ENCODE measurements at places on chromosomes 11 and 22.

DNA sequence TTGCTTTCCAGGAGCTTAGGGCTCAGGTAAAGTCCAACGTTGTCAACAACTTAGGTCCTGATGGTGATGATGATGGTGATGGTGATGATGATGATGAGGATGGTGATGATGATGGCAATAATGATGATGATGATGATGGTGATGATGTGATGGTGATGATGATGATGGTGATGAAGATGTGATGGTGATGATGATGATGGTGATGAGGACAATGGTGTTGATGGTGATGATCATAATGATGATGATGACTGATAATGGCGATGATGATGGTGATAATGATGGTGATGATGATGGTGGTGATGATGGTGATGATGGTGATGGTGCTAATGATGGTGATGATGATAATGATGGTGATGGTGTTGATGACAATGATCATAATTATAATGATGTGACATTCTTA lies 750.2 kb downstream of the TBC1D22A start:
- no peak for DNase-seq

DNA sequence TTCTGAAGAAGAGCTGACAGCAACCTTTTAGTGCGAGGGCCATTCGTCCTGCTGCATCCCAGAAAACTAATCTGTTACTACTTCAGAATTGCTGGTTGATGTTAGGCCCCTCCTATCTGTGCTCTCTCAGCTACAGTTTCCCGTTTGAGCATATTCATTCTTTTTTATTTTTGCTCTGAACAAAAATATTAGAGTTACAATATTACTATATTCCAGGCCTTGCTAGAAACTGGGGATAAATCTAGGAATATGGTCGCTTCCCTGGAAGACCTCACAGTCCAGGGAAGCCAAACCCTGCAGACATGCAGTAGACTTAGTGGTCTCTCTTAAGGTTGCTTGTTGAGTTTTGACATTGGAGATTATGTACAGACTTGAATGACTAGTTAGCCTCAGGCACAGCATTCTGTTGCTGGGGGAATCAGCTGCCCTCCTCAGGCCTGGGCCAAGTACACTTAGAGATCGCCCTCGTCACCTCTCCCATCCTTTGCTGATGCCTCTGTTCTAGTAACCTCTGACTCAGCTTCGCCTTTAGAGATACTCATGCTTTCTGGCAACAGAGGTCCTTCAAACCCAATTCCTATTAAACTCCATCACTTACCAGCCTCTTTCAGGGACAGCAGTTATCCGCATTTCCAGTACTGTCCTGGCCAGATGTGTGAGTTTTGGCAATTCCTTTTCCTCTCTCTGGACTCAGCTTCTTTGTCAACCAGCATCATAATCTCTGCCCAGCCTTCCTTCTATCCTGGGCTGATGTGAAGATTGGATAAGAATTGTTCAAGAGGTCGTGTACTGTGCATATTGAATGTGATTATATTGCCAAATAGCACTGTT lies 698 bp upstream of the ANAPC15 start:
- DNase-seq, result no peak

DNA sequence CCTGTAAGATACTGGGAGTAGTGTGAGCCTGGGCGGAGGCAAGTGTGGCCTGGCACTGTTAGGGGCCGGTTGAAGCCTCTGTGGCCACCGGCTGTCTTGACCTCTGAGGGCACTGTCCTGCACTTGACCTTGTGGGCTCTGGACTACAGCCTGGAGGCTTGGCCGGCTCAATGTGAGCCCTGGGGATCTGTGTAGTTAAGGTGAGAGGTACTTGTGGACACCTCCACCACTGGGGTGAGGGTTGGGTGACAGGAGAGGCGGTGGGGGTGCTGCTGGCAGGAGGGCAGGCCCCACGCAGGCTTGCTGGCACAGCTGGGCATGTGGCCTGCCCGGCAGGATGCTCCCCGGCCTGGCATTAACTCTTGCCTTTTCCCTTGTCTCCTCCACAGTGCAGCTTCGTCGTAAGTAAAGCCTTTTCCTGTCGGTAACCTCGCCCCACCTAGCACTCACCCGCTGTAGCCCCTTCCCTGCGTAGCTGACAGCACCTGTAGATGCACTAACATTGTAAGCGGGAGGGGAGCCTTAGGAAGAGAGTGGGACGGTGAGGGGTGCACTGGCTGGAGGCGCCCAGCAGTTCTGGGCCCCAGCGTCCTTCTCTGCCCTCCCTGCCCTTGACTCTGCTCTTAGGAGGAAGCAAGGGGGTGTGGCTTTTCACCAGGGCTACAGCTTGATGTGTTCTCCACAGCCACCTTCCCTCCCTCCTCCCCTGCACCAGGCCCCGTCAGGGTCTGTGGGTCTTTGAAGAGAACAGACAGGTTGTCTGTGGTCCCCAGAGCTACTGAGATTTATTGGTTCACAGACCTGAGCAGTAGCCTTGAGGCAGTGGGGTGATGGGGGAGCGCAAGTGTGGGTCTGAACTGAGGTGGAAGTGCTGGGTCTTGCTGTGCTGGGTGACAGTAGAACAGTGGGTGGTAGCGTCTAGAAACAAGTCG lies 17.6 kb downstream of the INCENP start:
- DNase-seq, result no peak

- DNase-seq, result no peak
Measured at GRCh38 chr11:56922421-56922820, 66.3 kb upstream of the OR5AK2 start.

DNA sequence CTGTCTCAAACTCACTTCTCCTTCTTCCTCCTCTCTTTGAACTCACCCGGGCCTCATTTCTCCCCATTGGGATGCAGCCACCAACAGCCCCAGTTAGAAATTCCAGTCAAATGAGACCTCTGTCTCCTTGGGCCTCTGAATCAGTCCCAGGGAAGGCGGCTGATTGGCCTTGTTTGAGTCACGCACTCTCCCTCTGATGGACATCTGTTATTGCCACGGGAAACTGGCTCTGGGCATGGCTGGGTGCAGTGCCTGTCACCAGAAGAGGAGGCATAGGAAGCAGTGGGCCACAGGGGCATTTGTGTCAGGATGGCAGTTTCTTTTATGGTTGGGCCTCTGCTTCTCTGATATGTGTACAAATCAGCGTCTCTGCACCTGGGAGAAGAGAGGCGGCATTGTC lies 9.6 kb upstream of the WNT11 start:
- no peak for DNase-seq

DNA sequence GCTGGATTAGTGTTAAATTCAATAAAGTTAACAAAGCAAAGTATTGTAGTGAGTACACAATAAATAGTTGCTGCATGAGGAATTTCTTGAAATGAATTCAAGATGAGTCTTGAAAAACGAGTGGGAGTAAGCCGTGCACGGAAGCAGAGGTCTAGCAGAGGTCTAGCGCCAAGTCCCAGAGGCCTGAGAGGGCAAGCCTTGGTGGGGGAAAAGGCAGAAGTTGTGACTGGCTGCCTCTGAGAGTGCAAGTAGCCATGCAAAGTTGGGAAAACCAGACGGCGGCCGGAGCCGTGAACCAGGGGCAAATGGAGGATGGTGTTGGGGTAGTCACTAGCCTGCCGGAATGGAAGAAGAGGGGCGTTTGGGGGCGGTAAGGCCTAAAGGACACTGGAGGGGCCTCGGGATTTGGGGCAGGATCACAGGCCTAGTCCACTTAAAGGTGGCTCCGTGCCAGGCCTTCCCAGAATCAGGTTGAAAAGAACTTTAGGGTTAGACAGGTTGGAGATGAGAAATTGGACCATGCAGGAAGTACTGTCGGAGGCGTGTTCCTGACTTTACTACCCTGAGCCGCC lies 379 bp upstream of the SLC3A2 start:
- no peak for DNase-seq

DNA sequence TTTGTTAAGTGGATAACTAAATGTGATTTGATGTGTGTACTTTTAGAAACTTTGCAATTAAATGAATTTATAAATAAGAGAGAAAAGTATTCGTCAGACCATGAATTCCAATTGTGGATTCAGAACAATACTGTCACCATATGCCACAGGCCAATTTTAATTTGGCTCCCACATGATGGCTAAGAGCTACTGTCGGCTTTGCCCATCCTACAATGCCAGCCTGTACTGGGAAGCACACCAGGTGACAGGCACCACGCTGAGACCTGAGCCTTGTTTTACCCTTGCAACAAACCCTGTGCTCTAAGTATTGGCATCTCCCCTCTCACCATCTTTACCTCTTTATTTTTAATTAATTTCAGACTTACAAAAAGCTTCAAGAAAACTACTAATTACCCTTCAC lies 14.0 kb downstream of the RAB30 start:
- DNase-seq, result no peak

- peak; percentile 11 for DNase-seq
Measured at GRCh38 chr22:32475468-32476010, 928 bp downstream of the FBXO7 start.

DNA sequence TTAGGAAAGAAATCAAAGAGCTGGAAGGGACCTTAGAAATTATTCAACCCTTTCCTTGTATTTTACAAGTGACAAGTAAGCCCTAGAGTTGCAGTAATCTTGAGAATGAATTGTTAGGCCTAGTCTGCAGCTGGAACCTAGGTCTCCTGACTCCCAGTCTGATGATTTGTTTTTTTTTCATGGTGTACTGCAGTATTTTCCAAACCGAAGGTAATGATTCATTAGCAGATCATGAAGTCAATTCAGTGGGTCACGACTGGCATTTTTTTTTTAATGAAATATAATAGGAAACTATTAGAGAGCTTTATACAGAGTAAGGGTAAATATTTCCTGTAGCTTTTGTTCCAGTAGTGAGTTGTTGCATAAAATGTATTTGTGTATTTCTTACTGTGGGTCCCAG lies 42.8 kb downstream of the EXT2 start:
- no peak for DNase-seq

Measured in stimulated activated CD4-positive, alpha-beta T cell treated with anti-CD3 and anti-CD28 coated beads, Interleukin-12 subunit alpha, Interleukin-12 subunit beta, amount 100 ng/mL, for 4 hours (primary cell).